ENCODE measurements at places on chromosomes 16 and 17.
A peak's percentile ranks its signal among the peaks of the same experiment; 100 is the strongest.

GRCh38 chr17:22303865-22304264 lies 611.5 kb downstream of the KCNJ18 start:
- DNase-seq: no peak

GRCh38 chr16:20214401-20214800 lies 112.9 kb downstream of the GP2 start:
- DNase-seq: no peak

DNA sequence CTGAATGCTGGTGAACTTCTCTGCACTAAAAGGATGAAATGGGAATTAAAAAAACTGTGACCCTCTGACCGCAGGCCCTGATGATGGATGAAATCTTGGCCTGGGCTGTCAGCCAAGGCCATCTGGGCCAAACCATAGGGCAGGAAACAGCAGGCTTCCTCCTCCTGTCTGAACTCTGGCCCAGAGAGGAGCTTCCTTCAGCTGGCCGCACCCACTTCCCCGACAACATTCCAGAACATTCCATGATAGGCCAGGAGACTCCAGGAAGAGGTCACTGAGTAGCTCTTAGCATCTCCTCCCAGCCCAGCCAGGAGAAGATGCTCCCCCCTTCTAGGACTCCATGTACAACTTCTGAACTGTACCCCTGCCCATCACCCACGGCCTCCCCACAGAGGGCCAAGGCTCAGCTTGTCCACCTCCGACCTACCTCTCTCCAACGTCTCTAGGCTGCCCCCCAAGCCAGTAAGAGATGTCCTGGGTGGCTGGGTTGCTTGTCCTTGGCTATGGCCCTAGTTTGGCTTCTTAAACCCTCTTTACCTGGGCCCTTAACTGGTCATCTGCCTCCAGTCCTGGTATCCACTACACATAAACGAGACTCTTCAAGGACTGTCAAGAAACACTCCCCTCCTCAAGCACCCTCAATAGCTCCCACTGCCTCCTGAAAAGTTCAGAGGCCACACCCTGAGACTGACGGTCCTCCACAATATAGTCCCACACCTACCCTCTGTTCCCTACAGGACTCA lies 1.7 kb downstream of the RPH3AL start:
- DNase-seq: peak; percentile 95

GRCh38 chr17:78356101-78356713 lies 3.7 kb downstream of the SOCS3 start:
- DNase-seq: no peak

- DNase-seq: no peak
These were observed at the start of gene TUBB3 for GRCh38 chr16:89922884-89923639. TSS of gene TUBB3 (plus strand) at chr16:89923342. CDS start at chr16:89923402, 60 bp downstream.

DNA sequence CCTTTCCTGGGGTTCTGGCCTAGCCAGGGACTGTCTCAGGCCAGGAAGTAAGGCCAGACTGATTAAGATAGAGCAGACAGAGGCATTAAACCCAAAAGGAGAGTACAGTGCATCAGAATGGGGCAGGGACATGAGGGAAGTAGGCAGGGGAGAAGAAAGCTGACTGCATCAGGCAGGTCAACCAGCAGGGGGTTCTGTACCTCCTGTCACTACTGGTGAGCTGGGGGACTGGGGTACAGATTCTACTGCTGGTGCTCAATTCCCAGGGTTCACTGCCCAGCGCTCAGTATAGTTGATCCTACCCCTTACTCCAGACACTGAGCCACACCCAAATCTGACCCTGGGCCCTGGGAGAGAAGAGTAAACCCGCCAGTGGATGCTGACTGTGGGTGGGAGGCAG lies 12.9 kb upstream of the MTMR4 start:
- no peak for DNase-seq

DNA sequence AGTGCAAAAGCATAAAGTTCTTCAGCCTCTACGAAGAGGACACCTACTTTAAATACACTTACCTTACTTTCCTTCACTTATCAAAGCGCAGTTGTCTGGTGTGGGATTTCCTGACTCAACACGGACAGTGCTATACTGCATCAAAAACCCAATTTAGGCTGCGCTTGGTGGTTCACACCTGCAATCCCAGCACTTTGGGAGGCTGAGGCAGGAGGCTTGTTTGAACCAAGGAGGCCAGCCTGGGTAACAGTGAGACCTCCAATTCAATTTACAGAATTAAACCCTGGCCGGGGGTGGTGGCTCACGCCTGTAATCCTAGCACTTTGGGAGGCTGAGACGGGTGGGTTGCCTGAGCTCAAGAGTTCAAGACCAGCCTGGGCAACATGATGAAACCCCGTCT lies 4.1 kb downstream of the JMJD6 start:
- no peak for DNase-seq

GRCh38 chr16:29729116-29729521 lies 16.7 kb downstream of the C16orf54 start:
- no peak for DNase-seq

DNA sequence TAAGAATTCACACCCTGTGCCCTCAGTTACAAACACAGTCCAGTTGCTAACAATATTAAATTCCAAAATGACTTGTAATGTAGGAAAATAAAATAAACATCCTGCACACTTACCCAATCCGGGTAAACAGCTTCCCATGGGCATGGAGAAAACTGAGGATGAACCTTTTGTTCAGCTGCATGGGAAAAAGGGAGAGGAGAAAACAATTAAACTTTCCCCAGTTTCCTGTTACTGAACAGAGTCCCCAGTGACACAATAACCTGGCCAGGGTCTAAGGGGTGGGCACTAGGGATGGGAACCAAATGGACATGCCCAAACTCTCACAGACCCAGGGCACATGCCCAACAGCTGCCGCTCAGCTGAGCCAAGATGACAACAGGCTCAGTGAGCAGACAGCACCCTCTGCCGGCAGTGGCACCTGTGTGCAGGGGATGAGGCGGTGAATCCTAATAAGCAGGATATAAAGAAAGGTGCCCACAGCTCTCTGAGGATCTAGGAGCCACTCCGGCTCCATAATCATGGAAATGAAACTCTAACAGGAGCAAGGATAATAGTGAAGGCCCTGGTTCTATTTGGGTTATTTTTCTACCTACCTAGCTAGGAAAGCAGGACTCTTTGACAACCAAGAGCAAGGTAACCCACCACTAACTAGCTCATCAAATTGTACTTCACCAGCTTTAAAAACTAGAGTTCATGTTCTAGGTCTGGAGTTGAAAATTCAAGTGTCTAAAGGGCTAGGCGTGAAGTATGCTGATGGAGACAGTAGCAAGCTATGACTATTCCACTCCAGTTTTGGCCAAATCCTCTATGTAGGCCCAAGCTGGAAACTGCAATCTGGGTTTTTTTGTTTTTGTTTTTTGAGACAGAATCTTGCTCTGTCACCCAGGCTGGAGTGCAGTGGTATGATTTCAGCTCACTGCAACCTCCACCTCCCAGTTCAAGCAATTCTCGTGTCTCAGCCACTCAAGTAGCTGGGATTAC lies 58.8 kb downstream of the SMG6 start:
- DNase-seq: peak; percentile 85

- no peak for DNase-seq
These were observed 18.2 kb upstream of the ERN1 start for GRCh38 chr17:64148017-64148631.

DNA sequence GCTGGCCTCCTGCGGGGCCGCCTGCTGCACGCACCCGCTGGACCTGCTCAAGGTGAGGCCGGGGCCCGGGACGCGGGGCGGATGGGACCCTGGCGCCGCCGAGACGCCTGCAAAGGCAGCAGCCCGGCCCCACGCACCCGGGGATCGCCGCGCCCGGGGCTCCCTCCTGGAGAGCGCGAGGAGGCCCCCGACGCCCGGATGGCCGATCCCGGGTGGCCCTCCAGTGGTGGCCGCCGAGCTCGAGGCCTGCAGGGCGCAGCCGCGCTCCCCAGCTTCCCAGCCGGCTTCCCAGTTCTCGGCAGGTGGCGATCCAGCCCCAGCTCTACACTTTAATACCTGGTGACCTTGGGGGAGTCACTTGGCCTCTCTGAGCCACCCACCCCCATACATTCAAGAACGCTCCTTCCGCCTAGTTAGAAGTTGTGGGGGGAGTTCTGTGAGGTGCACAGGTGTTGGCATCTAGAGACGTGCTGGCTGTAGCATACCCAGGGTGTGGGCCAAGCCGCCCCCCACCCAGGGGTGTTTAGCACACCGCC lies 452 bp downstream of the SLC25A10 start:
- no peak for DNase-seq

- no peak for DNase-seq
These were observed 8.2 kb downstream of the CENPX start for GRCh38 chr17:82014432-82014831.

DNA sequence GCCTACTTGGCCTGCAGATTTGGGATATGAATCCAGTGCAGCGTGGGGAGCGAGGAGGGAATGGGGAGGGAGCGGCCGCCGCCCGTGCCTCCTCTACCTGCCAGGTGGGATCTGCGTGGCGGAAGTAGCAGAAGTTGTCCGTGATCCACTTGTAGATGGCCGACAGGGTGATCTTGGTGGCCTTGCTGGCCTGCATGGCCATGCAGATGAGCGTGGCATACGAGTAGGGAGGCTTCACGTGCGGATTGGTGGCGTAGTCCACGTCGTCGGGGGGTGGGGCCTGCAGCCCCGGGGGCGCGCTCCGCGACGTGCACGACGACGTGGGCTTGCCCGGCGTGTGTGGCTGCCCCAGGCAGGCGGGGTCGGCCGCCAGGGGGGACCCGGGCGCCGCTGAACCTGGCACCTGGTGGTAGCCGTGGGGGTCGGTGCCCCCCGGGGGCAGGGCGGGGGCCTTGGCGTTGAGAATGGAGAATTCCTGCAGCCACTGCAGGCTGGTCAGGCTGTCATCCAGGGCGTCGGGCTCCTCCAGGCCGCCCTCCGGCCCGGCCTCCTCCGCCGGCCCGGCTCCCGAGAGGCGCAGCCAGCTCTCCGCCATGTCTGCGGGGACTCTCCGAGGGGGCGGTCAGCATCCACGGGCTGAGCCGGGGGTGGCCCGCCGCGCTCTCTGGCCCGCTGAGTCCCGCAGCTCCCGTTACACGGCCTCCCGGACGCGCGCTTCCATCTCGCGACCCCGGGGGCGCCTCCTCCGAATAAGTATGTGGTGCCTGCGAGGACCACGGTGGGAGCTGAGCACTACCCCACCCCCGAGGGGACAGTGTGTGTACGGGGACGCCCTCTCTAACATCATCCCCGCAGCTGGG lies 1.0 kb downstream of the FOXJ1 start:
- no peak for DNase-seq

DNA sequence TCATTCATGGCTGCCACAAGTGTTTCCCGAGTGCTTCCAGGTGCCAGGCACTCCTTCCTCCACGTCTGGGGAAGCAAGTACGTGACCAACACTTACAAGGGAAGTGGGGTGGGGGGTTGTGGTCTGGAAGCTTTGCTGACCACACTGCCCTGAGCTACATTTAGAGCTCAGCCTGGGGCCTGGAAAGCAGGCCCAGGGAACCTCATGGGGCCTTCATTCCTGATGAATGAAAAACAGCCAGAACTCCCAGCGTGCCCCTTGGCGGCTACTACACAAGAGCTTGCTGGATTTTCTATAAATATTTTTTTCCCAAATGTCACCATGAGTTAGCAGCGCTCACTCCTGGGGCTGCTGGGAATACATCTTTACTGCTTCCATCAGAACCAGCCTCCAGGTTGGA lies 73.3 kb downstream of the ABCC12 start:
- no peak for DNase-seq

DNA sequence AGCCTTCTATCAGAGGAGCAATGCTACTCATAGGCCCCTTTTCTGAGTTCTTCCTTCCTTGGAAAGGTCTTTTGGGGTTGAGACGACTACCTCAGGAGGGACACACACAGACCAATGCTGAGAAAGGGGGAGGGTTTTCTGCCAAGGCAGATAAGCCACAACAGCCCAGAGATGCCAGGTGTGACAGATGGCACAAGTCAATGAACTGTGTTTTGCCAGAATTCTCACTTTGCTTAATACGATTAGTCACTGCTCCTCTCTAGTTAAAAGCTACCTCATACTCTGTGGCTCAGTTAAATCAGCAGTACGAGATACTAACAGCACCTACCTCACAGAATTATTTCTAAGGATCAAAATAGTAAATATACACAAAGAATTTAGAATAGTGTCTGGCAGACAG lies 8.0 kb downstream of the BRD7 start:
- DNase-seq: no peak

DNA sequence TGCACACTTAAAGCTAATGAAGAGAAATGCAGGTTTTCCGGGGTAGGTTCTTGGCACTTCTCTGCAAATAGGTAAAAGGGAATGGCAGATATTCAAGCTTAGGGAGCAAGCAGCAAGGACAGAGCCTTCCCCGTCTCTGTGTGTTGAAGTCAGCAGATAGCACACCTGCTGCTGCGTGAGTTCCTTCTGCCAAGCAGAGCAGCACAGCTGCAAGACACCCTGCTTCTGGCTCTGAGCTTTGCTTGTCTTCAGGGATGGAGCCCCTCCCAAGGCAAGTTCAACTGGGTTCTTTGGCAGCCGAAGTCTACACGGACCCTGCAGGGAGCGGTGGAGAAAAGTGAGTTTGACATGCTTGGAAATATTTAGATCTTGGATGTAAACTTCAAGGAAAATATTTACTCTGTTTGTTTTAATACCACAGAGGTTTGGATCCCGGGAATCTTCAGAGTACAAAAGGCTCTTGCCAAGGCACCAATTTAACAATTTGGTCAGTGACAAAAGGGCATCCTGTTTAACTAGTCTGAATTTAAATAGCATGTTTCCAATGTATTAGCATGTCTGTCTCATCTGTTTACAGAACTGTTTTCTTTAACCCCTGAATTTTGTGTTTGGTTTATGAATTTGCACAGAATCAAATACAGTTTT lies 113.4 kb upstream of the KCNJ16 start:
- DNase-seq: no peak

DNA sequence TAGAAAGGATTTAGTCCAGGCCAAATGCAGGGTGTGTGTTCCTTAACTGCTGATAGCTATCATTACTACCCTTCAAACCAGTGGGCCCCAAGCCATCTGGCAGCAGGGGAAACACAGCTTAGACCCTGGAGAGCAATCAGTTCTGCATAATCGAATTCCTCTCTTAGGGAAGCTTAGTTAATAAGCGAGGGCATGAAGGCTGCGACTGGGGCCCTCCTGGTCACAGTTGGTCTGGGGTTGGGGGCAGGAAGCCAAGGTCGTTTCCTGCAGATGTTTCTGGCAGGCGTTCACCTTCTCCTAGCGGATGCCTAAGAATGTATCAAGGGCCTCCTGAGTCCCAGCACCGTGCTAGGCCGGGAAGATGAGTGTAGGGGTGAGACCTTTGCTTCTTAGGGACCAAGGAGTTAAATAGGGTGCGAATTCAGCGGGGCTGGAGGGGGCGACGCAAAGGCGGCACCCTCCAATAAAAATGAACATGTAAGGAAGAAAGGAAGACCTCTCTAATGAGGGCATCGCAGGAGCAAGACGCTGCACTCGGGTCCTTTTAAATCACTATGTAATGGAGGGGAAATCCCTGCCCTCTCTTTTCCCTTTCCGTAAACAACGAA lies 16.5 kb upstream of the EEF2K start:
- DNase-seq: peak; percentile 69

- DNase-seq: no peak
These were observed 28.0 kb upstream of the ABCA9 start for GRCh38 chr17:69088643-69089200.

- DNase-seq: no peak
These were observed 6.5 kb upstream of the ULK2 start for GRCh38 chr17:19874256-19874655.

DNA sequence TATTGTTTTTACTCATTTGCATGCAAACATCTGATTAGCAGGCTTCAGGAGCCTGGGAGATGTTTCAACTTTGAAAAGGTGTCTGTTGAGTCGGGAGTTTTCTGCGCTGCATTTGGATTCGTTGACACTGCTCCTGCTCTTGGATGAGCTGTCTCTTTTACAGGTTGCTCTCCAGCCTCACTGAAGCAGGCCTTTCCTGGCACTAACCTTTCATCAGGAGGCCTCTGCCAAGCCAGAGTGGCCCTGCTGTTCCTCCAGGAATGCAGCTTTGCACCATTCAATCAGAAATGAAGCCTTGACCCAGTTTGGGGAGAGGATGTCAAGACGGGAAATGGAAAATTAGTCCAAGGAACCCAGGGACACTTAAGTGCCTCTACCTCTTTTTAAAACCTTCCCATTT lies 330 bp upstream of the KRTAP29-1 start:
- DNase-seq: no peak
